ENCODE measurements at places on chromosomes 7 and 10. TPM values are rescaled to one million over a fixed set of nuclear protein-coding genes. Genes with fewer than 3 reads are reported as not detected.
A peak's percentile ranks its signal among the peaks of the same experiment; 100 is the strongest.

- peak; percentile 80 for DNase-seq
Measured at GRCh38 chr10:123154711-123155505, 706 bp downstream of the BUB3 start.

DNA sequence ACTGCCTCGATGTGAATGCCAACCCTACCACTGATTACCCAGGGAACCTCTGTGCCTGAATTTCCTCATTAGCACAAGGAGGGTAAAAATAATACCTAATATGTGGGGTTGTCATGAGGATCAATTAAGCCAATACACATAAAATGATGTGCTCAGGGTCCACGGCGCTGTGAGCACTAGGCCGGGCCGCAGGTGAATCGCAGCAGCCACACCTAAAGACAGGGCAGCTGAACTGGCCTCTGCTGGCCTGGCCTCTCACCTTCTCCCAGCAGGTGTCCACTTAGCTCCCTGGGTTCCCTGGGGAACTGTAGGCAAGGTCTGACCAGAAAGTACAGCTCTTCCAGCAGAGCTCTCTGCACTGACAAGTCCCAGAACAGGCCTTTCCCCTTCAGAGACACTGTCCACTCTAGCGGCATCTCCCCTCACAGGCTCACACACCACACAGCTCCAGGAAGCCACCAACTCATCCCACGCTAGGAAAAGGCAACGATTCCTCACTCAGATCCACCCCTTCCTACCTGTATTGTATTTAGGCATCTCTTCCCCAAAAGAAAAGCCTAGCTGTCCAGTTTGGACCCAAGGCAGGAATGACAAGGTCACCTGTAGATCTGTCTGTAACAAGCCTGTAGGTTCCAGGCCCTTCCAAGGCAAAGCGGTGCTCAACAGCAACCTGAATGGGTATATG, 273.1 kb downstream of the USP6NL start:
- no peak for DNase-seq

GRCh38 chr10:103441611-103442010, 10.6 kb downstream of the CALHM2 start:
- DNase-seq, result no peak

- DNase-seq, result no peak
Measured at GRCh38 chr10:16184096-16184597, 252.7 kb upstream of the PTER start.

DNA sequence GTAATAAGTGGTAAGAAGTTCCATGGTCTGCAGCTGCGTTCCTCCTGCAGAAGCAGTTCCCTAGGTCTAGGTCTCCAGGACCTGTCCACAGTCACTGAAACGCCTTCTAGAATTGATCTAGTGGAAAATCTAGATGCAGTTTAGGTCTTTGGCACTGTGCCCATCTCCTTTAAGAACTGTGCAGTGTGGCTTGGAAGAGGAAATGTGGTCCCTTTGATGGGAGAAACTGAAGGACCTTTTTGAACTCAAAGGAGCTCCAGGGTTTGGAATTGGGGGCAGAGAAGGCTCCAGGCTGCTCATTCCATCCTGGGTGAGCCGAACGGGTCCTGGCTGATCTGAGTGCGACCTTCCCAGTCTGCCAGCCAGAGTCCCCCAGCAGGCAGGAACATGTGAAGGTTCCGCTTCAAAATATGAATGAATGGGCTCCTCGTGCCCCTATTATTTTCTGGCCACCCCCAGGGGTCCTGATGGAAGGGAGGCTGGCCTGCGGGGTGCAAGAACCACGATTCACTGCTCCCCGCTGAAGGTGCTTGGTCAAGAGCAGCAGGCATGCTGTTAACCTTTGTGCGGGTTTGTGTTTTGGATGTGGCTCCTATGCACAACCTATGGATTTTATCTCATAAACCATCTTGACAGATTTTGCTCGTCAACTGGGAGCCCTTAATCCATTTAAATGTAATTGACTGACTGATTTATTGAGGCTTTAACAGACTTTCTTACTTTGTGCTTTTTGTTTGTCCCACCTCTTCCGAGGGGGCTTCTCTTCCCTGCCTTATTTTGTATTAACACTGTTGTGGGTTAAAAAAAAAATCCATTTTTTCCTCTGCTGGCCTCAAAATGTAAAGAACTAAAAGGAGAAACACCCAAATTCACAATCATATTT, 36.7 kb downstream of the ZNF467 start:
- DNase-seq, result no peak

GRCh38 chr7:69597278-69598076, 798 bp upstream of the AUTS2 start:
- DNase-seq, result peak; percentile 65

The GDF2 gene
- total RNA-seq, result not detected

GRCh38 chr7:157337316-157338149, 729 bp downstream of the DNAJB6 start:
- DNase-seq, result peak; percentile 67

- no peak for DNase-seq
Measured at GRCh38 chr7:99733448-99733847, 1.5 kb downstream of the CYP3A7 start.

The WNT8B gene
- total RNA-seq, result not detected

DNA sequence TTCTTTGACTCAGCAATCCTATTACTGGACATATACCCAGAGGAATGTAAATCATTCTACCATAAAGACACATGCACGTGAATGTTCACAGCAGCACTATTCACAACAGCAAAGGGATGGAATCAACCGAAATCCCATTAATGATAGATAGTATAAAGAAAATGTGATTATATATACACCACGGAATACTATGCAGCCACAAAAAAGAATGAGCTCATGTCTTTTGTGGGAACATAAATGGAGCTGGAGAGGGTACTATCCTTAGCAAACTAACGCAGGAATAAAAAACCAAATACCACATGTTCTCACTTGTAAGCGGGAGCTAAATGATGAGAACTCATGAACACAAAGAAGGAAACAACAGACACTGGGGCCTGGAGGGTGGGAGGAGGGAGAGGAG, 201.9 kb downstream of the DNAJC1 start:
- no peak for DNase-seq

The ARHGEF5 gene
- 0.93 TPM for total RNA-seq

DNA sequence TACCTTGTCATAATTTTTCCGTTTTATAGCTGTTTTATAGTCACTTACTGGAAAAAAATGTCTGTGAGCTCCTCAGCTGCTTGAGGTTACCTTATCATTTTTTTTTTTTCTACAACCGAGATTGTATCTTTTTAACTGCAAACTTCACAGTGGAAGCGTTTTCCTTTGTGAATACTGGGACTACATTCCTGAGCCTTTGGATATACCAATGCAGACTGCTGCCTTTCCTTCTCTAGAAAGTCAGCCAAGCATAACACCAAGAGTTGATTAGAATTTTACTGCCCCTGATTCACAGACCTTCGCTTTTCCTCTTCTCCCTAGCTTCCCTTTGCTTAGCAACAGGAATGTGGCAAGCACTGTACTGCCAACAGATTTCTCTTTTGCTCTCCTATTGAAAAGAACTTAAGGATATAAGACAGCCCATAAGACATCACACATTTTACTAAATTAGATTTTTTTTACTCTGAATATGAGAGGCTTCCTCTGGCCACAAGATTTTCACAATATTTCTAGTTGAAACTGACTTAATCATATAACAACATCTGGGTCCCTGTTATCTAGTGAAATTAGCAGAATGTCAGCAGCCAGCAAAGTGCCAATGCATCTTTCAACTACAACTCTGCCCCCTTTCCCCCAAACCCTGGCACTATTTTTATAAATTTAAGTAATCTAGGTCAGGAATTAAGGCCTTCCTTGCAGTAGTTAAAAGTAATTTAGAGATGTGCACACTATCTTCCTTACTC, 170.6 kb downstream of the PRKG1 start:
- DNase-seq, result no peak

DNA sequence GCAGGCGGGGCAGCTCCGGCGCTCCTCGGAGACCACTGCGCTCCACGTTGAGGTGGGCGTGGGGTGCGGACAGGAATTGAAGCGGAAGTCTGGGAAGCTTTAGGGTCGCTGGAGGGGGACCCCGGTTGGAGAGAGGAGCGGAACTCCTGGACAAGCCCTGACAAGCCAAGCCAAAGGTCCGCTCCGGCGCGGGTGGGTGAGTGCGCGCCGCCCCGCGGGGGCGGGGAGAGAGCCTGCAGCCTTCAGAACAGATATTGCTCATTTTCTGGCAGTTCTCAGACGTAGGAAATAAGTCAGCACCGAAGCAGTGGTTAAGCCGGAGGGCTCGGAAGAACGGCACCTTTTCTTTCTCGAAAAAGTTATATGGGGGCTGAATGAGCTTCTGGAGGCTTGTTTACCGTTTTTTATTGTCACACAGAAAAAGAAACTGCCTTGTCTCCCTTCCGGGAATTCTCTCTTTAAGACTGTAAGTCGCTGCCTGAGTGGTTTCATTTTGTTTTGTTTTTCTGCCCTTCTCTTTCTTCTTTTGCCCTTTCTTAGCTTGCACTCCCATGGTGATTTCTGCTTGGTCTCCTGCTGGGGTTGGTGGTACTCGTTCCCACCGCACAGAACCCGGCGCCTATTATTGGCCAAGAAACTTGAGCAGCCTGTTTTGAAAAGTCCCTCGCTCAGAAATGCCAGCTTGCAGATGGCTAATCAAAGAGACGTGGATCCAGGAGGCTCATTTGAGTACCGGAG, 732 bp downstream of the FAS start:
- peak; percentile 36 for DNase-seq

DNA sequence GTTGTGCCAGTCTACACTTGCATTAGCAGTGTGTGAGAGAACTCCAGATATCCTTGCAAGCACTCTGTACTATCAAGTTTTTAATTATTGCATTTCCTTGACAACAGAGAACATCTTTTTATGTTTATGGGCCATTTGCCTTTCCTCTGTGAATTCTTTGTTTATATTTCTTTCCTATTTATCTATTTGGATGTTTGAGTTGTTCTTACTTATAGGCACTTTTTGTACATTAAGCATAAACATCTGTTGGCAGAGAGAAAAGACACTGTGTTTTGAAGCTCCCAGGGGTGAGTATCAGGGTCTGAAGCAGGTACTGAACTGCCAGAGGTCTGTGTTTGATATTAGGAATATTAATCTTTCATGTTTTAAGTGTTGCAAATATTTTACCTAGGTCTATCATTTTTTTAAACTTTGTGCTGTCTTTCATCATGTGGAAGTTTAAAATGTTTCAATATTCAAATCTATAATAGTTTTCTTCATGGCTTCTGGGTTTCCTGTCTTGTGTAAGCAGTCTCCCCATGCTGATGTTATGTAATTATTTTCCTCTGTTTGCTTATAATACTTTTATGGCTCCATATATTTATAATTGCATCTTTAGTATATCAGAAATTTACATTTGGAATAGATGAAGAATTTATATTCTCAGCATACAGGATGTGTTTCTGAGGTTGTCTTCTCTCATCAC, 17.7 kb upstream of the PDCD4 start:
- DNase-seq, result no peak

DNA sequence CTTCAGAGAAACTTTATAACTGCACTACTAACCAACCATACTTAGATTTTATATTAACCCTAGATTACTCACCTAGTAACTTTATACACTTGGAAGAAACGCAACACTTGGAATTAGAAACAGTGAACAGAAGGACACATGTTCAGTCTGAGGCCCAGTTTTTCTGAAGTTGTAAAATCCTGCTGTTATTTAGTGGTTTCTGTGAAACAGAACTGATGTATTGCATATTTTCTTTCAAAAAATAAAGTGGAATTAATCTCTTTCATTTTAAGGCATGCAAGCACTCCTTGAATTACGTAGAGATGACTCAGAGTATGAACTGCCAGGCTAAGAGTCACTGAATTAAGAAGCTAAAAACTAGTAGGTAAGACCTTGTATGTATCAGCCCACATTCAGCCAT, 215.8 kb downstream of the SKAP2 start:
- DNase-seq, result no peak

DNA sequence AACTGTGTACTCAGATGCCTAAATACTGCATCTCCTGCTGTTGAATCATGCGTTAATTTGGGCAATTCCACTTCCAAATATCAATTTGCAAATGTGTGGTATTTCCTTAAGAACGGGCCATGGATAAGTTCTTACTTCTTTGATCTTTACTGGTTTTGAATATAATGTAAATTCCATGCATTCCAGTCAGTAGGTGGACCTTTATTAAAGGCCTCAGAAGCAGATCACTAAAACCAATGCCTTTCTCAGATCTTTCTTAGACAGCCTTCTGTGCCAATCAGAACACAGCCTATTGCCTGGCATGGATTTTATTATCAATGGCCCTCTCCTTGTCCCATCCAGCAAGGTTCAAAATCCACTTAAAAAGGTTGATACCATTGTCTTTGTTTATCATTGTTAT, 21.5 kb upstream of the POM121L12 start:
- no peak for DNase-seq

DNA sequence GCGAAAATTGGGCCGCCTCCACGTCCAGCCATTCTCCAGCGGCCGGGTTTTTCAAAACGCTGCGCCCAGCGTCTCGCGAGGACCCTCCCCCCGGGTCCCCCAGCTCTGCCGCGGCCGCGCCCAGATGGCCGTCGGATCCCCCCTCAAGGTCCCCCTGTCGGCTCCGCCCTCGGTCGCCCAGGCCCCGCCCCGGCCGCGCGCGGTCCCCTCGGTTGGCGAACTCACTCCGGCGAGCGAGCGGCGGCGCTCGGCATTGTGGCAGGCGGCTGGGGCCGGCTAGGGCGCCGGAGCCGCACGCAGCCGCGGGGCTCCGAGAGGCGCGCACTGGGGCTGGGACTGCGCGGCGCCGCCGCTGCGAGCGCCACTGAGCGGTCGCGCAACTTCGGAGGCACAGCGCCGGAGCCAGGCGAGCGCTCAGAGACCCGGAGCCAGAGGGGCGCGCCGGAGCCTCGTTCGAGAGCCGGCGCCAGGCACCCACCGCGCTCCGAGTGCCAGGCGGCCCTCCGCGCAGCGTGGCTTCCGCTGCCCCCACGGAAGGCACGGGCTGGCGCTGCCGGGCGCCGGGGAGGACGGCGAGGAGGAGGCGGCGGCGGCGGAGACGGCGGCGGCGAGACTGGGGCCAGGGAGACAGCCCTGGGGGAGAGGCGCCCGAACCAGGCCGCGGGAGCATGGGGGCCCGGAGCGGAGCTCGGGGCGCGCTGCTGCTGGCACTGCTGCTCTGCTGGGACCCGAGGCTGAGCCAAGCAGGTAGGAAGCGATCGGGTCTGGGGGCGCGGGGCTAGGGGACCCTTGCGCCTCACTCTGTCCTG, at the start of gene UNC5B:
TSS of gene UNC5B (plus strand) at position 253 of the 809 bp plus-strand sequence. CDS start at position 669, 416 bp downstream.
- DNase-seq, result peak; percentile 97

The CALHM1 gene
- not detected for total RNA-seq

GRCh38 chr10:109689785-109690184, 233.5 kb downstream of the XPNPEP1 start:
- no peak for DNase-seq

Measured in glutamatergic neuron (in vitro differentiated cells).